ENCODE measurements at places on chromosomes 16 and 17.

GRCh38 chr17:50190293-50190602 lies 11.2 kb downstream of the COL1A1 start:
- DNase-seq, result no peak

- no peak for DNase-seq
These were observed 16.4 kb downstream of the LYRM1 start for GRCh38 chr16:20916942-20917341.

- no peak for DNase-seq
These were observed 5.4 kb upstream of the KIF18B start for GRCh38 chr17:44952946-44953475.

- no peak for DNase-seq
These were observed 25.5 kb upstream of the TBX4 start for GRCh38 chr17:61426482-61427304.

DNA sequence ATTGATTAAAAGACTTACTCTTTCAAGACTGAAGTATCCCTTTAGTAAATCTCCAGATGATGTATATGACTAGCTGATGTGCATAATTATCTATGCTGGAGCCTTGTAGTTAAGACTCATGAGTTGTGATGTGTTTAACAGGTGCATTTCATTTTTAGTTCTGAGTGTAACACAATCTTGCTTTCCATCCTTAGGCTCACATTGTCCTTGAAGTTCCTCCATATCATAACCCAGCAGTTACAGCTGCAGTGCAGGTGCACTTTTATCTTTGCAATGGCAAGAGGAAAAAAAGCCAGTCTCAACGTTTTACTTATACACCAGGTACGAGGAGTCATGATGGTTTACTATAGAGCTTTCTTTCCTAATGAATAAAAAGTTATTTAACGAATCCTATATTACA lies 52.9 kb downstream of the ESRP2 start:
- no peak for DNase-seq

DNA sequence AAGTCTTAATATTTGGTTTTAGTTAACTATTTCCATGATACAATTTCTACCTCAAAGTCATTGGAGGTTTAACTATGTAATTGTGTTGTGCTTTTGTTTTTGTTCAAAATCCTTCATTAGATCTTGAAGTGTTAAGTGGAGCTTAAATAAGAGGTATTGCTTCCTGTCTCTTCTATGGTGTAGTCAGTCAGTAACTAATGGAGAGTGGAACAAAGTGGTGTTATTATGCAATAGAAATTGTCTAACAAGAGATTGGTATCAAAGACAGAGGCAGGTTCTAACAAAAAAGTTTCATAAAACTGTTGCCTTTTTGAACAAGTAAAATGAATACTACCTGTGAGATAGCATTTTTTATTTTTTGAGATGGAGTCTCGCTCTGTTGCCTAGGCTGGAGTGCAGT lies 45.2 kb downstream of the GRB7 start:
- DNase-seq, result no peak

DNA sequence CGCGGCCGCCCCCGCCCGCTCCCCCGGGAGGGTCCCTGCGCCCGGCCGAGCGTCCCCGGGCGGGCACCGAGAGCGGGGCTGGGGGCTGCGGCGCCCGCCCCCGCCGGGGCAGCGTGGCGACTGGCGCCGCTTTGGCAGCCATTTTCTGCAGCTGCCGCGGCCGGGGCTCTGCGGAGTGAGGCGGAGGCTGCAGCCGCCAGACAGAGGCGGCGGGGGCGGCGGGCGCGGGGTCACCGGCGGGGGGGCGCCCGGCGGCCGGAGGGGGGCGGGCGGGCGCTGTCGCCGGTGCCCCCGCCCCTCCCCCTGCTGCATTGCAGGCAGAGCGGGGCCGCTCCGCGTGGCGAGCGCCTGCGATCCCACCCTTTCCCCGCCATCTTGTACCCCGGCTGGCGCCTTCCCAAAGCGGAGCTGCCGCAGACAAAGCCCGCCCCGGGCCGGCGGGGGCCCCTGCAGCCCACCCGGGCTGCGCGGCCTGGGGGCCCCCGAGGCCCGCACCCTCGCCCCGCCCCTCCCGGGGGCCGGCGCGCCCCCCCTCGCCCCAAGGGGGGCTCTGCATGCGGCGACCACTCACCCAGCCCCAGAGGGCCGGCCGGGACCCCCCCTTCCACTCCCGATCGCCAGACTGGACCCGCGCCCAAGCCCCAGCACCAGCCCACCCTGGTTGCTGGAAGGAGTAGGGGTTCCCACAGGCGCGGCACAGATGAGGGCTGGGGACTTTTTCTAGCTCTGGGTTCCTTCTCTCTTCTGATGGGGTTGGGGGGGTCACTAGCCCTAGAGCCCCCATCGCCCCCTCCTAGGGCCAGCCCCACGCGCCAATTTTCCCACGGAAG lies 16.6 kb upstream of the CBX8 start:
- no peak for DNase-seq

DNA sequence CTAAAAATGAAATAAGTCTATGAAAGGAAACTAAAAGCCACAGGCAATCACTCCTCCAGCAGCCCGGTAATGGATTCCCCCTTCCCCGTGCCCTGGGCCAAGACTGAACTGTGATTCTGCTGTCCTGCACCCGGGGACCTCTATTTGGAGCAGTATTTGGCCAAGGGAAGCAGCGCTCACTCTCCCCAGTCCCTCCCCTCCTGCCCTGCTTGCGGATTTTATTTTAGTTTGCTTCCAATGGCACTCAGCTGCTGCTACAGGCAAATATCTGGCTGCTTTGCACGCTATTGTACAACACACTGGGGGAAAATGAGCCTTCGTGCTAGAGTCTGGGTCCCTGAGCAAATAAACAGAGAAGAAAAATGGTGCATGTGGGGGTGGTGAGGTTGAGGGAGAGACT lies 975.7 kb upstream of the RBFOX1 start:
- DNase-seq, result no peak

GRCh38 chr16:8127070-8127469 lies 463.2 kb downstream of the TMEM114 start:
- DNase-seq, result no peak

DNA sequence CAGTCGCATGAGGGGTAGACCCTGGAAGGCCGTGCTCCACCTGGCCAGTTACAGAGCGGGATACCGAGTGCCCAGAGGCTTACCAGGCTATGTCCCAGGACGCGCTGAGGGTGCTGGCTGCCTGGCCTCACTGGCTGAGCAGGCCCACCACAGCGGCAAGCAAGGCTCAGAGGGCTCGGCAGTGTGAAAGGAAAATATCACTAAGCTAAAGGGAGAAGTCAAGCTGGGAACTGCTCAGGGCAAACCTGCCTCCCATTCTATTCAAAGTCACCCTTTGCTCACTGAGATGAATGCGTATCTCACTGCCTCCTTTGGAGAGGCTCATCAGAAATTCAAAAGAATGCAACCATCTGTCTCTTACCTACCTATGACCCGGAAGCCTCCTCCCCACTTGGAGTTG lies 37.4 kb downstream of the CCDC57 start:
- DNase-seq, result no peak

Data from NCI-H524 treated with DMSO at 0.1 percent for 48 hours (cell line).